Stomach (tissue), 19 donors: ENCODE measurements at places on chromosomes 12 and 14. TPM values are rescaled to one million over a fixed set of nuclear protein-coding genes. Genes with fewer than 3 reads are reported as not detected.

- H3K4me1 ChIP-seq = no peaks in the 10 kb centered on the region
- H3K4me3 ChIP-seq = no peak overlapping the region
- no peaks in the 10 kb centered on the region for H3K36me3 ChIP-seq
- H3K27me3 ChIP-seq = peaks cover 2% of the 10 kb centered on the region
- H3K27ac ChIP-seq = no peak overlapping the region
- DNase-seq = no peak
Measured at GRCh38 chr14:99252940-99253868, 18.8 kb downstream of the BCL11B start.

DNA sequence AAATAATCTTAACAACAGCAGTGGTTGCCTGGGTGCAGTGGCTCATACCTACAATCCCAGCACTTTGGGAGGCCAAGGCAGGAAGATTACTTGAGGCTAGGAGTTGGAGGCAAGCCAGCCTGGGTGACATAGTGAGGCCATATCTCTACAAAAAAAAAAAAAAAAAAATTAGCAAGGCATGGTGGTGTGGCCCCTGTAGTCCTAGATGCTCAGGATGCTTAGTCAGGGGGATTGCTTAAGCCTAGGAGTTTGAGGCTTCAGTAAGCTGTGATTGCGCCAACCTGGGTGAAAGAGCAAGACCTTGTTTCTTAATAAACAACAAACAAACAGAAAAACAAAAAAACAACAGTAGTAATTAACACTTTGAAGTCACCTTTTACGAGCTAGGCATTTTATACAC, 642 bp upstream of the ACSM4 start:
- H3K36me3 ChIP-seq = no peaks in the 10 kb centered on the region
- no peaks in the 10 kb centered on the region for H3K4me1 ChIP-seq
- no peak overlapping the region for H3K27ac ChIP-seq

GRCh38 chr14:50967103-50967502, 22.8 kb upstream of the PYGL start:
- H3K27me3 ChIP-seq = no peaks in the 10 kb centered on the region
- no peak for DNase-seq
- H3K36me3 ChIP-seq = no peaks in the 10 kb centered on the region
- H3K4me3 ChIP-seq = no peak overlapping the region
- peaks cover 9% of the 10 kb centered on the region for H3K4me1 ChIP-seq

DNA sequence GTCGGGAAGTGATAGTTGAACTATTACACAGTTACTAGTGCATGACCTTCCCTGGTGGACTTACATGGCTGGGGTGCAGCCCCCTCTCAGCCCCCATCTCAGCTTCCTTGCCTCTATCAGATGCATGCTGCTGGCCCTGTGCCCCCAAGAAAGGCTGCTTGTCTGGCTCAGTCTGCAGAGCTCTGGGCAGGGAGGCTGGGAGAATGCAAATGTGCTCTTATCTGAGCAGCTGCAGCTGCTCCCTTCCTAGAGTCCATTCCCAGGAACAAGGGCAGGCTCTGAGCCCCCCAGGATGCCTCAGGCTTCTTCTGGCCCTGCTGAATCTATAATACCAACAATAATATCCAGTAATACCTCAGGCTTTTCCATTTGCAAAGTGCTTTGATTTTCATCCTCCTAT, 218.1 kb upstream of the SRRM4 start:
- no peaks in the 10 kb centered on the region for H3K27me3 ChIP-seq
- H3K4me3 ChIP-seq = no peak overlapping the region
- no peak for DNase-seq
- H3K36me3 ChIP-seq = no peaks in the 10 kb centered on the region
- no peaks in the 10 kb centered on the region for H3K4me1 ChIP-seq

Gene KRT75
- not detected for total RNA-seq

- no peak overlapping the region for H3K4me3 ChIP-seq
- peak; percentile 92 for DNase-seq
- H3K36me3 ChIP-seq = no peaks in the 10 kb centered on the region
- peaks cover 40% of the 10 kb centered on the region for H3K4me1 ChIP-seq
- no peaks in the 10 kb centered on the region for H3K27me3 ChIP-seq
Measured at GRCh38 chr12:12405882-12406281, 49.0 kb downstream of the BORCS5 start.

Gene ABCD2
- 0.58 TPM for total RNA-seq

DNA sequence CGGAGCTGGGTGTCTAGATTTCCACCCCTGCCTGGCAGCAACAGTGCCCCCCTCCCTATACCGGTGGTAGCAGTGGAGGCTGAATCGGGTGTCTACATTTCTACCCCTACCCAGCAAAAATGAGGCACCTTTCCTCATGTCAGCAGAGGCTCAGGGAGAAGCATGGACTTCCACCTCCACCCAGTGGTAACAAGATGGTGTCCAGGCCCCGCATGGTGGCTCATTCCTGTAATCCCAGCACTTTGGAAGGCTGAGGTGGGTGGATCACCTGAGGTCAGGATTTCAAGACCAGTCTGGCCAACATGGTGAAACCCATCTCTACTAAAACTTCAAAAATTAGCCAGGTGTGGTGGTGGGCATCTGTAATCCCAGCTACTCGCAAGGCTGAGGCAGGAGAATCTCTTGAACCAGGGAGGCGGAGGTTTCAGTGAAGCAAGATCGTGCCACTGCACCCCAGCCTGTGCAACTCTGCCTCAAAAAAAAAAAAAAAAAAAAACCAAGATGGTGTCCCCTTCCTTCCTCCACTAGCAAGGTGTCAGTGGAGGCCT, 35.5 kb upstream of the OR5AU1 start:
- peak overlapping the region; percentile 41 for H3K4me3 ChIP-seq
- no peaks in the 10 kb centered on the region for H3K27me3 ChIP-seq

Gene ITGB7
- not detected for total RNA-seq

DNA sequence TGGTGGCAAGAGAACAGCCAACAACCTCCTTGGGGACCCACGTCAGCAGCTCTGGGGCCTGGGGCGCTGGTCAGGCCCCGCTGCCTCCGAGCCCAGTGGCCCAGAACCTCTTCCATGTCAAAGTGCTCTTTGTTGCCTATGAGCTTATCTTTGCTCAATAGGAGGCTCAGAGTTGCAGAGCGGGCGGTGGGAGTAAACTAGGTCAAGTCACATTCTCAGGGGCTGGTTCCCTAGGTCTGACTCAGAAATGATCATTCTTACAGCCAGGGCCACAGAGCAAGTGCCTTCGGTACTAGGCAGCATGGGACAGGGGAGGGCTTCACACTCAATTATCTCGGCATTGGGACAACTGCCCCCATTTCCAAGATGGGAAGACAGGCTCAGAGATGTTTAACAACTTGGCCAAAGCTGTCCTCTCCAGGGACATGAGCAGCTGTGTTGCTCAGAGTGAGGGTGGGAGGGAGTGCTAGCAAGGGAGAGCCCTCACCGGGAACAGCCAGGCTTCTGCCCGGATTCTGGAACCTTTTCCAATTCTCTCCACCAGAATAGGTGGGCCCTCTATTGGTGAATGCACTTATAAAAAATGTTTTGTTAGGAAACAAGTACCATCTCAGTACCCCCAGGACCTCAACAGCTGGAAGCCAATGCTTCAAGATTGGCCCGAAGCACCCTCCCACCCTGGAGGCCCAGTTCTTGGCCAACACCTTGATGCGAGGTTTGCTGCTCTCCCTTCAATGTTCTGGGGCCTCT, 11.9 kb downstream of the SLC25A29 start:
- H3K36me3 ChIP-seq = peaks cover 39% of the 10 kb centered on the region
- peaks cover 16% of the 10 kb centered on the region for H3K4me1 ChIP-seq
- peak overlapping the region; percentile 81 for H3K27ac ChIP-seq
- no peaks in the 10 kb centered on the region for H3K27me3 ChIP-seq
- H3K4me3 ChIP-seq = no peak overlapping the region

Gene DENR
- total RNA-seq = 12.5 TPM

Gene ATF7
- total RNA-seq = 93.4 TPM

Gene RAB2B
- 36.6 TPM for total RNA-seq

Gene DHRS1
- total RNA-seq = 9.1 TPM

- no peaks in the 10 kb centered on the region for H3K4me1 ChIP-seq
- no peak overlapping the region for H3K27ac ChIP-seq
- DNase-seq = peak; percentile 15
- H3K4me3 ChIP-seq = no peak overlapping the region
Measured at GRCh38 chr12:107736914-107737313, 24.0 kb downstream of the PRDM4 start.

Gene ANGEL1
- 32.6 TPM for total RNA-seq

GRCh38 chr12:20368651-20369304, 441 bp downstream of the PDE3A start:
- H3K27me3 ChIP-seq = peaks cover 24% of the 10 kb centered on the region
- peak overlapping the region; percentile 86 for H3K27ac ChIP-seq
- H3K4me1 ChIP-seq = peaks cover 31% of the 10 kb centered on the region
- DNase-seq = no peak

- H3K27ac ChIP-seq = no peak overlapping the region
- no peak for DNase-seq
- H3K36me3 ChIP-seq = no peaks in the 10 kb centered on the region
- H3K4me1 ChIP-seq = no peaks in the 10 kb centered on the region
- H3K4me3 ChIP-seq = no peak overlapping the region
- no peaks in the 10 kb centered on the region for H3K27me3 ChIP-seq
Measured at GRCh38 chr12:129984106-129984505, 80.3 kb upstream of the TMEM132D start.

Gene CMKLR1
- total RNA-seq = 0.45 TPM

DNA sequence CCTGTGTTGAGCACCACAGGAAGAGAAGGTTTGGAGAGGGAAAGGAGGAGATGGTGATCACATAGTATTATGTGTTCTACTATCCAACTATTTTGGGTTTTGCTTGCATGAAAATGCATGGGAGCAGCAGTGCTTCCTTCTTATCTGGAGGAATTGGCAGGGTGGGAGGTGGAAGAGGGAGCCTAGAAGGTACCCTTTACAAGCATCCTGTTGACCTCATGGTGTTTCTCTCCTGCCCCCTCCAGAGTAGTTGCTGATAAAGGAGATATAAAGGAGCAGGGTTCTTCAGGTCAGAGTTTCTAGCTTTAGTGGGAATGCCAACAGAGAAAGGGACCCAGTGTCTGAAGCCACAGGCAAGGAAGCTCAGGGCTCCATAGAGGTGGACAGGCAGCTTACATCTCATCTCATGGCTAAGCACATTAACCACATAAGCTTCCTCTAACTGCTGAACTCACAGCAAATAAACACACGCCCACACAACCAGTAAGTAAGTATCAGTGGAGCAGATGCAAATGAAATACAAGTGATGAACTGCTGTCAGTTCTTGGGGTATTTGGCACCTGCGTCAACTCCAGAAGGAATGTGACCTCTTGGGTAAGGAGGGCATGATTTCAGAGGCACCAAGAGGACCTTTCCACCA, 174.2 kb upstream of the SLC38A2 start:
- DNase-seq = no peak
- no peak overlapping the region for H3K27ac ChIP-seq
- H3K4me3 ChIP-seq = no peak overlapping the region
- no peaks in the 10 kb centered on the region for H3K27me3 ChIP-seq

- no peaks in the 10 kb centered on the region for H3K36me3 ChIP-seq
- peaks cover 35% of the 10 kb centered on the region for H3K27me3 ChIP-seq
- H3K4me1 ChIP-seq = no peaks in the 10 kb centered on the region
- peak; percentile 94 for DNase-seq
Measured at GRCh38 chr14:77133720-77134338, 7.8 kb downstream of the ZDHHC22 start.

- H3K27ac ChIP-seq = peak overlapping the region; percentile 37
- H3K4me1 ChIP-seq = no peaks in the 10 kb centered on the region
- no peak for DNase-seq
- no peaks in the 10 kb centered on the region for H3K27me3 ChIP-seq
Measured at GRCh38 chr14:32453857-32454810, 125.0 kb downstream of the AKAP6 start.

Gene NKX2-1
- total RNA-seq = not detected
